Activated CD8-positive, alpha-beta memory T cell treated with anti-CD3 and anti-CD28 coated beads, Interleukin-2, amount 10 ng/mL, durations not matched to agents 7 days and 5 days (primary cell): ENCODE measurements at places on chromosomes 13 and 19. TPM values are rescaled to one million over a fixed set of nuclear protein-coding genes. Genes with fewer than 3 reads are reported as not detected.

Gene RNF225
- total RNA-seq: 0.61 TPM

Gene POU2F2
- total RNA-seq: 40.4 TPM

Gene GTF2F2
- total RNA-seq: 19.3 TPM

Gene SLC27A5
- 22.9 TPM for total RNA-seq

Gene CRB3
- total RNA-seq: 0.45 TPM

Gene ZNF865
- 14.4 TPM for total RNA-seq

Gene MAN2B1
- 102 TPM for total RNA-seq

Gene GPR18
- total RNA-seq: 11.1 TPM

Gene ZNF121
- total RNA-seq: 53.9 TPM

Gene TNFSF13B
- total RNA-seq: 6.2 TPM

Gene GADD45B
- total RNA-seq: 63.4 TPM

Gene C19orf73
- total RNA-seq: 1.8 TPM

Gene FCGBP
- total RNA-seq: 0.93 TPM

Gene WDR83
- total RNA-seq: 22.0 TPM
